ENCODE measurements at places on chromosomes 3 and 15. TPM values are rescaled to one million over a fixed set of nuclear protein-coding genes. Genes with fewer than 3 reads are reported as not detected.

The C3orf22 gene
- not detected for total RNA-seq

The PEX5L gene
- total RNA-seq = not detected

The PIF1 gene
- total RNA-seq = 7.5 TPM

The ISLR gene
- total RNA-seq = 69.2 TPM

The WDR76 gene
- total RNA-seq = 12.7 TPM

The OR5H6 gene
- total RNA-seq = not detected

The PLSCR4 gene
- total RNA-seq = 99.1 TPM

The NOX5 gene
- total RNA-seq = 0.13 TPM

The GXYLT2 gene
- 2.6 TPM for total RNA-seq

The EFCC1 gene
- total RNA-seq = under 0.01 TPM

The CCRL2 gene
- total RNA-seq = 1.7 TPM

The PLA2G4E gene
- total RNA-seq = not detected

The LIPH gene
- 0.87 TPM for total RNA-seq

The OXTR gene
- total RNA-seq = 0.79 TPM

The NCKIPSD gene
- 9.2 TPM for total RNA-seq

The VWA5B2 gene
- total RNA-seq = 0.06 TPM

The CCDC9B gene
- 109 TPM for total RNA-seq

The EIF4E3 gene
- total RNA-seq = 0.66 TPM

The DZIP3 gene
- total RNA-seq = 14.5 TPM

The PPP1R14D gene
- not detected for total RNA-seq

The CCR3 gene
- total RNA-seq = not detected

The IQCF5 gene
- total RNA-seq = not detected

The CELSR3 gene
- total RNA-seq = 0.66 TPM

The OSTN gene
- 0.87 TPM for total RNA-seq

The RASL12 gene
- total RNA-seq = not detected

The RTP3 gene
- total RNA-seq = not detected

The CLEC3B gene
- total RNA-seq = 28.8 TPM

The FAM107A gene
- 0.99 TPM for total RNA-seq

The ULK3 gene
- total RNA-seq = 13.1 TPM

The MCF2L2 gene
- 0.31 TPM for total RNA-seq

The DPPA4 gene
- total RNA-seq = not detected

The C3orf80 gene
- 0.25 TPM for total RNA-seq

The GOLGB1 gene
- total RNA-seq = 69.0 TPM

The EFHB gene
- 0.68 TPM for total RNA-seq

The SNRK gene
- total RNA-seq = 20.1 TPM

The GPR156 gene
- 0.40 TPM for total RNA-seq

The HIGD1A gene
- 169 TPM for total RNA-seq

The SLC15A2 gene
- total RNA-seq = 0.25 TPM

The GOLGA6L9 gene
- 1.1 TPM for total RNA-seq
